ENCODE measurements at places on chromosomes 7 and 10.

GRCh38 chr10:85919491-85920021 lies 447.0 kb downstream of the GRID1 start:
- no peak for DNase-seq

DNA sequence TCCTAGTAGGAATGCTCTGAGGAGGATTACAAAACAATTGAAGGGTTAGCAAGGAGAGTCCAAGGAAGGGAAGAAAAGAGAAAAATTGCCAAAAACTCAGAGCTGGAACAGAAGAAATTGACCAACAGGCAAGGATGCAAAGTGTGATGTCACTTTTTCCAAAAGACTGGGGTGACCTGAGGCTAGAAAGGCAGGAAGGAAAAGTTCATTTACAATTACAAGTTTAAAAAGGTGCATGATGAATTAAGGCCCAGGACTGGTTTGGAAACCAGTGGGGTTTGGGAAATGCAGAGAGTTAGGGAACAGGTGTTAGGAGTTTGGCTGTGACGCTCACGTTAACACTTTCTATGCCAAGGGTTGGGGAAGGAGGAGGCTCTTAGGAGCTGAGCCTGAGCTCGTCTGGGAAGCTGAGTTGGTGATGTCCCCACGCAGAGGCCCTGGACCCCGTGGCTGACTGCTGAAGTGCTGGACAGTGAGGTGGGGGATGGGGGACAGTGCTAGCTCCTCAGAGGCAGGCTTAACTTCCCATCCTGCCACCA lies 92.6 kb upstream of the PODXL start:
- DNase-seq = no peak

DNA sequence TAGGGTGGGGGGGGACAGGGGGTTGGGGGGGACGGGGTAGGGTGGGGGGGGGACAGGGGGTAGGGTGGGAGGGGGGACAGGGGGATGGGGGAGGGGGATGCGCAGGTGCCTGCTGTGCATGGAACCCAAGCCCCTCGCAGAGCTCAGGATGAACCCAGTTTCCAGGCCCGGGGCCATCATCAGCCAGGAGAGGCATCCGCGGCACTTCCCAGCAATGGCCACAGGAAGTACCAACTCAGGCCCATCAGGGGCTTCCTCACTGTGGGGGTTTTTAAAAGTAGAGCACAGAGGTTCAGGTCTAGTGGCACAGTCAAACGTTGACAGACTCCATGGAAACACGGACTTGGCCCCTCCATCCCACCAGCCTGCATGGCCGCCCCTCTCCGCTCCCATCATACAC lies 172.7 kb downstream of the DIP2C start:
- no peak for DNase-seq

DNA sequence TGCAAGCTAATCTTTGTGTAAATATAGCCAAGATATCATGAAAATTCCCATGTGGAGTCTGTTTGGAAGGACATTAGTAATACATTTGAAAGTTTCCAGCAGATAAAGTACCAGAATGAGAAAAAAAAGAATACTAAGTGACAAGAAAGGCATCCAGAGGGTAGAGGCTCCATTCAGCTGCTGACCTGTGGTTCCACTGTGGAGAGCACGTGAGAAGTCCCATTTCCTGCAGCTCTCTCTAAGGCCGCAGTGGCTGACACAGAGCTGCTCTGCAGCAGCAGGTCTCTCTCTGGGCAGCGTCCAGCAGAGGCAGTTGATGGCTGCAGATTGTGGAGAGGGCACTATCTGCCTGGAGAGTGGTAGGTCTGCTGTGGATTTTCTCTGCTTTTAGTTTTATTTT lies 100.1 kb upstream of the TMEM72 start:
- no peak for DNase-seq

- no peak for DNase-seq
These were observed 31.8 kb upstream of the MSMB start for GRCh38 chr10:46077731-46078413.

GRCh38 chr10:91418416-91418815 lies 8.3 kb downstream of the HECTD2 start:
- DNase-seq = no peak

- DNase-seq = no peak
These were observed 92.6 kb upstream of the KIF5B start for GRCh38 chr10:32148864-32149251.

GRCh38 chr10:14873090-14873760 lies 5.4 kb upstream of the SUV39H2 start:
- DNase-seq = peak; percentile 32

DNA sequence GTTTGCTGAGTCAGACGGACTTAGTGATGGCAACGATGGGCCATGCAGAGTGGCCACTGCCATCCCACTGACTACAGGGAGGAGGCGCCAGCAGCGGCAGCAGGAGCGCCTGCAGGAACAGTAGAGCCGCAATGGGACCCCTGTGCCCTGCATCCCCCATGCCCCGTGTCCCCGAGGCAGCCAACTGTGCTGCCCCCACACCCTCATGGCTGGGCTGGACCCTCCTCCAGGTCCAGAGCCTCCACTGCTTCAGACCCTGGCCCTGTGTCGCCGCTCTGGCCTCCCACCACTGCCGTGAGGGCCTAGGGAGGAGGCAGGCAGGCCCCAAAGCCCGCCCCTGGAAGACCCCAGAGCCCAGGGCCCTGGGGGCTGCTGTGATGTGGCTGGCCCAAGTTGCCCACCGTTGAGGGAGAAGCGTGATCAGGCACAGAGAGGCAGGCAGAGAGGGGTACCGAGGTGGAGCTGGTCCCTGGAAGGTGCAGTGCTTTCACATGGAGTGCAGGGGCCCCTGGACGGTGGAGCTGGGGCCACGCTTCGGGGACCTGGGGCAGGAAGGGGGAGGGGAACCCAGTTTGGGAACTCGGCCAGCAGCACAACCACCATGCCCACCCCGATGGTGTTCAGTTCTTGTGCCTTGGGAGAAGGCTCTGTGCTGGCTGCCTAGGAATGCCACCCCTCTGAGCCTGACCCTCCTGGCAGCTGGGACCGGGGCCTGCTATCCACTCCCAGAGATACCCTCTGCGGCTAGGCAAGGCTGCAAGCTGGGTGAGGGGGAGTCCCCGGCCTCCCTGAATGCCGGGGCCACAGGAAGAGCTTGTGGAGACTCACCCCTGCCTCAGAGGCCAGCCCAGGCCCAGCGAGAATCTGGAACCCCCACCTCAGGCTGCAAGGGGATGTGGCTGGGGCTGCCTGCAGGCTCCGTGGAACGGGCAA lies 32.6 kb downstream of the DKK1 start:
- no peak for DNase-seq

GRCh38 chr7:36083626-36084380 lies 69.3 kb upstream of the EEPD1 start:
- no peak for DNase-seq

GRCh38 chr7:158372400-158373342 lies 215.0 kb downstream of the PTPRN2 start:
- no peak for DNase-seq

- DNase-seq = no peak
These were observed 39.9 kb upstream of the FGL2 start for GRCh38 chr7:77239471-77239870.

DNA sequence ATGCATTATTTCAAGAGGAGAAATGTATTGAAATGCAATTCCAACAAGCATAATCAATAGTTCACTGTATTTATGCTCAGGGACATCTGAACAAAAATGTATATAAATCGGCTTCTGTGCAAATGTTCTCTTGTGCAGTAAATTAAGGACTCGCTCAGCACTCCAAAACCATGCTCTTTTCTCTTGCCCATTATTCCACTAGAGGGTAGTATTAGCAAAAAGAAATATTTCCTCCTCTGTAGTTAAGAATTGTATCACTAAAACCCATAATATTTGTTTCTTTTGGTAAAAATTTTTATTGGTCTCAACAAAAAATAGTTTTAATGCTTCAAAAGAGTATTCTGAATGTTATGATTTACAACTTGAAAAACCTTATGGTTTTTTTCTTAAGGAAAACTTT lies 803.1 kb downstream of the PCDH15 start:
- DNase-seq = no peak

DNA sequence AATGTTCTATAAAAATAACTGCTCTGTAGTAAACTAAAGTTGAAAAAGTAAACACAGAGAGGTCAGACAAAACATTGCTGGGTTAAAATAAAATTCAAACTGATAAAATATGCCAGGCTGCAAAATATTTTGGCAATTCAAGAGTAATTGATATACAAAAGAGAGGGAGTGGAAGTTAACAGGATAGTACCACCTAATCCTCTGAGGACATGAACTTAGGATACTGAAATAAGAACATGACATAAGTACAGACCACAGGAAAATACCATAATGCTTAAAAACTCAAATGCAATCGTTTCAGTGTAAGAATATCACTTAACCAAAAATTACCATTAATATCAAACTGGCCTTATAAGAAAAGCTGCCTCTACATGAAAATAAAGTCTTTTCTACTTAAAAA lies 37.6 kb upstream of the GPR22 start:
- no peak for DNase-seq

DNA sequence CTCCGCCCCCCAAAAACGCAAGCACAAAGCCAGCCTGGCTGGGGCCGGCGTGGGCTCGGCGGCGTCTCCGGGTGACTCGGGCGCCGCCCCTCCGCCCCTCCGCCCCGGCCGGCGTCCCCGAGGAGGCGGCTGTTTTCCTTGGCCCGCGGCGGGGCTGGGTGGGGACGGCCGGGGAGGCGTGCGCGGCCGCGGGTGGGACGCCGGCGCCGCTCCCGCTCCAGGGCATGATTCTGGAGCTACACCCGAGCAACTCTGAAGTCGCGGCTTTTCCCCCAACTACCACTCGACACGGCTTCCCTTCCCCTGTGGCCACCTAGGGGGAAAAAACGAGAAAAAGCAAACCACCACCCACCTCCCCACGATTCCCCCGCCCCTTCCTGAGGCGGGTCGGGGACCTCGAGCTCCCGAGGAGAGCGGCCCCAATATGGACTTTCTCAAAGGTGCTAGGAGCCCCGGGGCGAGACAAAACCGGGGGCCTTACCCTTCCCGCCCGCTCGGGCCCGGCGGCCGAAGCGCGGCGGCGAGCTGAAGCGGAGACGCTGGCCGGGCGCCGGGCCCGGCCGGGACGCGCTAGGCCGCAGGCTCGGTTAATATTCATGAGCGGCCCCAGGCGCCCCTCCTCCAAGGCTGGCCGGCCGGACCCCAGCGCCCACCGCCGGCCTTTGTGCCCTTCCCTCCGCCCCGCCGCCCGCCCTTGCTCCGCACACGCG lies 856 bp downstream of the ARHGAP21 start:
- no peak for DNase-seq

GRCh38 chr7:143514995-143515735 lies 37.5 kb downstream of the TAS2R41 start:
- DNase-seq = no peak

GRCh38 chr7:26525398-26526264 lies 234.0 kb downstream of the SNX10 start:
- DNase-seq = no peak

DNA sequence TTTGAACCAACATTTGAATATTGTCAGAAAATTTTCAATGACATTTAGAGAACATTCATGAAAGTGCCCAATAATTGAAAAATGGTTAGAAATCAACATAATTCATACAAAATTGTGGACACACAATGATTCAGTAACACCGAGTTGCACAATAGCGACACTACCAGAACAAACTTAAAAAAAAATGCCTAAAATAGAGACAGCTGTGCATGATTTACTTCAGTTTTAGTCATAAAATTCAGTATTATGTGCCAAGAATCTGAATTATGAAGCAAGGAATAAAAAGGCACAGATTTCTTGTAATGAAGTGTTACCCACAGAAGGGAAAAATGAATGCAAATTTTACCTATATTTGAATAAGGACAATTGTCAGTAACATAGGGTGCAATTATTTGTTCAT lies 396.0 kb downstream of the SEMA3D start:
- peak; percentile 62 for DNase-seq

DNA sequence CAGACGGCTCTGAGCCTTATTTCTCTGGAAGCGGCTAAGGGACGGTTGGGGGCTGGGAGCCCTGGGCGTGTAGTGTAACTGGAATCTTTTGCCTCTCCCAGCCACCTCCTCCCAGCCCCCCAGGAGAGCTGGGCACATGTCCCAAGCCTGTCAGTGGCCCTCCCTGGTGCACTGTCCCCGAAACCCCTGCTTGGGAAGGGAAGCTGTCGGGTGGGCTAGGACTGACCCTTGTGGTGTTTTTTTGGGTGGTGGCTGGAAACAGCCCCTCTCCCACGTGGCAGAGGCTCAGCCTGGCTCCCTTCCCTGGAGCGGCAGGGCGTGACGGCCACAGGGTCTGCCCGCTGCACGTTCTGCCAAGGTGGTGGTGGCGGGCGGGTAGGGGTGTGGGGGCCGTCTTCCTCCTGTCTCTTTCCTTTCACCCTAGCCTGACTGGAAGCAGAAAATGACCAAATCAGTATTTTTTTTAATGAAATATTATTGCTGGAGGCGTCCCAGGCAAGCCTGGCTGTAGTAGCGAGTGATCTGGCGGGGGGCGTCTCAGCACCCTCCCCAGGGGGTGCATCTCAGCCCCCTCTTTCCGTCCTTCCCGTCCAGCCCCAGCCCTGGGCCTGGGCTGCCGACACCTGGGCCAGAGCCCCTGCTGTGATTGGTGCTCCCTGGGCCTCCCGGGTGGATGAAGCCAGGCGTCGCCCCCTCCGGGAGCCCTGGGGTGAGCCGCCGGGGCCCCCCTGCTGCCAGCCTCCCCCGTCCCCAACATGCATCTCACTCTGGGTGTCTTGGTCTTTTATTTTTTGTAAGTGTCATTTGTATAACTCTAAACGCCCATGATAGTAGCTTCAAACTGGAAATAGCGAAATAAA lies 175.5 kb downstream of the RNF216 start:
- DNase-seq = no peak

DNA sequence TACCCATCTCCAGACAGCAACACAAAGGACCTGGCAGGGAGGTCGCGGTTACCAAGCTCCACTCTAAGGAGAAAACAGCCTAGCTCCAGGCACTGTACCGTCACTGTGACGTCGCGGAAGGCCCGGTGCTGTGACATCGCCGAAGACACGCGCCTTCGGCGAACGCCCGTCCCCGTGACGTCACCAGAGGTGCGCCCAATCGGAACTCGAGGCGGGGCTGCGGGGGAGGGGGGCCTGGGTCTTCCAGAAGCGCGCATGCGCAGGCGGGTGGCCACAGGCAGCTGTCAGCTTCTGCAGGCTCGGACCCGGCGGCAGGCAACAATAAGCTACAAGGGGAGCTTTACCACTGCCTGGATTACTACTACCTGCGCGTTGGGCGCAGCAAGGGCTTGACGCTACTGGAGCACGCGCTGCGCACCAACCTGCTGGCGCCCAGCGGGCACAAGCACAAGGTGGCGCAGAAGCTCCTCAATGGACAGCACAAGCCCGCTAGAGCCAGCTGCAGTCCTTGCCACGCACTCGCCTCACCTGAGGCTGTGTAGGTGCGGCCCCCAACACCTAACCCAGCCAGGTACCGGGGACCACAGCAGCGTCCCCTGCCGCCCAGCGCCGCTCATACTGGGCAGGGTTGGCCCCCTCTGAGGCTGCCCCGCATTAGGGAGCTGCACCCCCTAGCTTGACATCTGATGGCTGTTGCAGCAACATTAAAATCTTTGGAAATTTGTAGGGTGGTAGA lies 208.4 kb downstream of the TPST1 start:
- DNase-seq = no peak
